Hematopoietic multipotent progenitor cell (in vitro differentiated cells): ENCODE measurements at places on chromosomes 7 and 10. TPM values are rescaled to one million over a fixed set of nuclear protein-coding genes. Genes with fewer than 3 reads are reported as not detected.

DNA sequence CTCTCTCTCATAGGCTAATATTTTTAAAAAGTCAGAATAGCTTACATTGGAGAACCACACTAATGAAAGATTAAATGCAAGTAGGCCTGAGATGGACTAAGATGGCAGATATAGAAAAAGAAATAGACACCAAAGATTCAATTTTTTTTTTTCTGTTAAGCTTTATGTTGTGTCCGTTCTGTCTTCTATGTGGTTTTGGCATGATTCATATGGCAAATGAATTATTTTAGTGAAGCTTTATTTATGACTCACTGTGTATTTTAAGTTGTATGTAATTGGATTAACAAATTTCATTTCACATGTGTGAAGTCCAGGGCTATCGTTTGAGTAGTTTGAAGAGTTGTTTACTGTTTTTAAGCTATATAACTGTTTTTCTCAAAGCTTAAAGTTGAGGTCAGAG, 214.8 kb downstream of the CAMK1D start:
- DNase-seq: no peak

GRCh38 chr10:71587941-71588573, 131.5 kb downstream of the C10orf105 start:
- DNase-seq: no peak

DNA sequence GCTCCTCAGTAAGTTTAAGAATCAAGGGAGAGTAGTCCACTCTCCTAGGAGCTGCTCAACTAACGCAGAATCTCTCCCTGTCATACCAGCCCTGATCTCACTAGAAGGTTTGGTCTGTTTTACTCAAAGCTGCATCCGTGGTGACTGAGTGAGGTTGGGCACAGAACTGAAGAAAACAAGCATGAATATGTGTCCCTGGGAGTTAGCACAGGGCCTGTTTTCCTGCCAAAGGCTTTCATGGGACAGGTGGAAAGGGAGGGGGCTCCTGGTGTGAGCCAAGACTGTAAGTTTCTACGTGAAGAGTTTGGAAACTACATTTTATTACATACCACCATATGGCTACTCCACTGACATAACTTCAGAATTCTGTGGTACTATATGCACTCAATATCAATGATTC, 705.9 kb downstream of the MAGI2 start:
- no peak for DNase-seq

The TMEM236 gene
- under 0.01 TPM for total RNA-seq

GRCh38 chr10:122568551-122568950, 8.0 kb downstream of the DMBT1 start:
- no peak for DNase-seq

GRCh38 chr7:155741805-155742204, 70.5 kb downstream of the SHH start:
- no peak for DNase-seq

- DNase-seq: no peak
Observed at GRCh38 chr7:98992076-98992475, 113.7 kb downstream of the TRRAP start.

DNA sequence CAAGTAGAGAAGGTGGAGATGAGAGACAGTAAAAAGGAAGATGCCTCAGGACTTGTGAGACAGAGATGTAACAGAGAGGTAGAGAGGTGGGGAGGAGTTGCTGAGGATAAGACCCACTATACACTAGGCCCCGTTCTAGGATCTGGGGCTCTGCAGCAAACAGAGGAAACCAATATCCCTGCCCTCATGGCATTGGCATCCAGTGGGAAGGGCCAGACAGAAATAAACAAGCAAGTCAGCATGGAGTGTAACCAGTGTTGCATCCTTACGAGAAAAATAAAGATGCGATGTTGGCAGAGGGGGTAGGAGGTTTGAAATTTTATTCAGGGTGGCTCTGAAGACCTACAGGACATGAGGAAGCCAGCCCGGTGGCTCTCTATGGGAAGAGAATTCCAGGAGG, 22.0 kb upstream of the EEPD1 start:
- no peak for DNase-seq

The DKK1 gene
- total RNA-seq: 0.27 TPM

DNA sequence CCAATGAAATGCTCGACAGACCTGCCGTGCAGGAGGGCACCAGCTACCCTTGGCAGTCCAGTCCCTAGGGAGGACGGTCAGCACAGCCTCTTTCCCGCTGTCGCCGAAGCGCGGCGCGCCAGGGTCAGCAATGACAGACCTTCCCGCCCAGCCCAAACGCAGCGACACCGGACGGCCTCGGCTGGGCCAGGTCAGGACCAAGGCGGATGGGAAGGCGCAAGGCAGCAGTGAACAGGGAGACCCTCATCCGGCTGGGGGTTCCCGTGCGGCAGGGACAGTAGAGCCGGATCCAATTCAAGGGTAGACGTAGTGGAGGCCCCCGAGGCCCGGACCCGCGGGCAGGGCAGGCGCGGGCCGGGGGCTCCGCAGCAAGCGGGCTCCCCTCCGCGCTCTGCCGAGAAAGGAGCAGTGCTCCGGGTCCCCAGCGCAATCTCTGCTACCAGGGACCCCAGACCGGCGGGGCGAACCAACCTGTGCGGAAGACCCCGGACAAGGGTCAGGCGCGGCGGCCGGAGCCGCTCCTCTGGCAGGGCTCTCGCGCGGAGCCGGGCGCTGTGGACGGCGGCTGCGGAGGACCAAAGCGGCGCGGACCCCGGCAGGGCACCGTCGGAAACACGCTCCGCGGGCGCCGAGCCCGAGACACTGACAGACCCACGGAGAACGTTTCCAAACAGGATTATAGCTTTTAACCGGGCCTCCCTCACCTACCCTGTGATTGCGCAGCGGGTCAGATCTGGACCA, at the start of gene SEC31B:
Gene SEC31B, minus strand, starts transcription at position 551 of the 741 bp plus-strand sequence. CDS start 2,909 bp downstream, outside the sequence.
- DNase-seq: no peak

The ZFAND2A gene
- 23.4 TPM for total RNA-seq

The FUOM gene
- total RNA-seq: 18.6 TPM

DNA sequence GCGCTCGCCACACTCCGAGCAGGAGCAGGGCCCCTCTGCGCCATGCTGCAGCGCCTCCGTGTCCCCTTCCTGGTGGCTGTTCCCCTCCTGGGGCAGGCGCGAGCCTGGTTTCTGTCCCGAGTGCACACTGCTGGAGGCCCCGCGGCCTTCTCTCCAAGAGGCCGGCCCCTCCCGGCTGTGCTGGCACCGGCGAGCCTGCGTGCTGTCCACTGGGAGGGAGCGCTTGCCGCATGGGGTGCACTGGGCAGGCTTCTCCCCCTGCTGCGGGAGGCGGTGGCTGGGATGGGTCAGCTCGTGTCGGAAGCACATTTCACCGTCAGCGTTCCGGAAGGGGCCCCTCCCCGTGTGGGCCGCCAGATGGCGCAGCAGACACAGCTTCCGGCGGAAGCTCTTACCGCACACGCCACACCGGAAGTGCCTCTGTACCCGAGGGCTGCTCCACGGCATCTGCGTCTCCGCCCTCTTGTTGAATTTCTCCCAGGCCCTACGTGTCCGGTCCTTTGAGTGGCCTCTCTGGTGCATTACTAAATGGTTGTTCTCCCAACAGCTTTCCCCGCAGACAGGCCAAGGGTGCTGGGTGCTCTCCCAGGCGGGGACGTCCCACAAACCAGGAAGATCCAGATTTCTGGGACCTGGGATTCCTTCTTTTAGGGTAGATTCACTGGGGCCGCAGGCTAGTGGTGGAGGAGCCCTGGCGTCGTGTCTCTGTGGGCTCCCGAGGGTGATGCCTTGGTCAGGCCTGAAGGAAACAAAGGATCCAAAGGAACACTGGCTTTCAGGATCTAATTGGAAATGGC, 18.7 kb downstream of the ZNF786 start:
- DNase-seq: peak; percentile 40
